ENCODE measurements at places on chromosomes 11 and 22.

- no peak for DNase-seq
These were observed 2.2 kb downstream of the PHLDB1 start for GRCh38 chr11:118609380-118610224.

- DNase-seq, result no peak
These were observed 2.5 kb downstream of the TMEM184B start for GRCh38 chr22:38270091-38270992.

DNA sequence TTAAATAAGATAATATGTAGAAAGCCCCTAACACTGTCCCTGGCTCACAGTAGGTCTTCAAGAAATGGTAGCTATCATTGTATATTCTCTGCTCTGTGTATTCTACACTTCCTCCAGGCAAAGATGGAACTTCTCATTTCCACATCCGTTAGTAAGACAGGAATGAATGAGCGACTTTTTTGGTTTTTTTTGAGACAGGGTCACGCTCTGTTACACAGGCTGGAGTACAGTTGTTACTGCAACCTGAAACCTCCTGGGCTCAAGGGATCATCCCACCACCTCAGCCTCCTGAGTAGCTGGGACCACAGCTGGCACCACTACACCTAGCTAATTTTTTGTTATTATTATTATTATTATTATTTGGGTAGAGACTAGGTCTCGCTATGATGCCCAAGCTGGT, 2.3 kb upstream of the CLPB start:
- DNase-seq, result no peak

GRCh38 chr11:85705800-85706199, 19.8 kb upstream of the CCDC89 start:
- DNase-seq, result no peak

- no peak for DNase-seq
These were observed 47.5 kb downstream of the RTL6 start for GRCh38 chr22:44450503-44450902.

DNA sequence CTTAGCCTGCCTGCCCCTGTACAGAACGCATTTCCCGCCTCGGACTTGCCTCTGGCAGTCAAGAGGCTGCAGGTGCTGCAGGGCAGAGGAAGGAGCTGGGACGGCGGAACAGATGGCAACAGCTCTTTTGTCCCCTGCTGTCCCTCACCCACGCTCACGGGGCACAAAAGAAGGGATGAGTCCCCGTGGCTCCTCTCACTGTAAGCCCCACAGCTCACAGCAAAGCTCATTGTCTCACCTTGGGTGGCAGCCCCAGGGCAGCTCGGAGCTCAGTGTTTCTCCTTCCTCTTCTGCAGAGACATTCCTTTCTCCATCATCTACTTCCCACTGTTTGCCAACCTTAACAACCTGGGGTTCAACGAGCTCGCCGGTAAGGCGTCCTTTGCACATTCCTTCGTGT, 24.3 kb downstream of the SLC25A18 start:
- no peak for DNase-seq

- DNase-seq, result no peak
These were observed 192.1 kb downstream of the ADAMTS15 start for GRCh38 chr11:130640526-130640925.

- no peak for DNase-seq
These were observed 62.8 kb upstream of the CTTN start for GRCh38 chr11:70335511-70335910.

DNA sequence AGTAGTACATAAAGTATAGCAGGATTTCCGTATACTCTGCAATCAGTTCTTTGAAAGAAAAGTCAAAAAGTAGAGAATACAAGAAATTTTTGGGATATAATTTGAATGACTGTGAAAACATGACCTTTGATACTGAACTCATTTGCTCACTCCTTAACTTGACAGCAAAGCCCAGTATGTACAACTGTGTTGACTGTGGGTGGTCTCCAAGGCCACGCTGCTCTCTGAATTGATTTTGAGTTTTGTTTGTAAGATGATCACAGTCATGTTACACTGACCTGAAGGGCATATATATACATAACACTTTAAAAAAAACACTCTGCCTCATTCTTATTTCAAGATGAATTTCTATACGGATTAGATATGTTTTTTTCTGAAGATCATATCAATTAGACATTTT, 9.5 kb upstream of the AMOTL1 start:
- no peak for DNase-seq
